PC-9 (cell line): ENCODE measurements at places on chromosomes 7 and 10. TPM values are rescaled to one million over a fixed set of nuclear protein-coding genes. Genes with fewer than 3 reads are reported as not detected.

DNA sequence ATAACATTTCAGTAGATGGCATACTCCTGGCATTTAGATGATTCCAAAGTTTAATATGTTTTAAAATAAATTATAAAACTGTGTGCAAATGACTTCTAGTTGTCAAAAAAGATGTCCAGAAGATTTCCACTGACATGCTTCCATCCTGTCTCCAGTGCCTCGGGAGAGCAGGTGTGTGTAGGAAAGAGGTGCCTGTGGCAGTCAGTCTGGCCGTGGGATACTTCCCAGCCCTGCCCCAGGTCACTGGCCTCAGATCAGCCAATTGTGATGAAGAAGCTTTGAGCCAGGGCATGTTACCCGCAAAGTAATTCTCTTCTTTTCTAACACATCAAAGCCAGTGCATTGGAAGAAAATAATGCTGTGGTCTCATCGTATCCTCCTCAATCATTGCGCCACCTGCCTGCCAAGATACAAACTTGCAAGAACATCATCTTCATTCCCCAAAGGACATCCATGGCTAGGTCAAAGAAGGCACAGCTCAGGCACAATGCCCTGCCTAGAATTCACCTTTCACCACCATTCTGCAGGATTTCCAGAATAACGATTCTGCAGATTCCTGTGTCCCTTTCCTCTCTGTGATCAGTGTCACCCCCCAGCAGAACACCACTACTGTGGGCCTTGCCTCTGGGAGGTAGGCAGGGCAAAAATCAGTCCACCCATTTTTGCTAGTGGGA is 6.3 kb upstream of the KCNMA1 start:
- H3K4me3 ChIP-seq = no peak overlapping the region
- H3K27ac ChIP-seq = no peak overlapping the region
- peaks cover 20% of the 10 kb centered on the region for H3K4me1 ChIP-seq
- H3K36me3 ChIP-seq = no peaks in the 10 kb centered on the region

DNA sequence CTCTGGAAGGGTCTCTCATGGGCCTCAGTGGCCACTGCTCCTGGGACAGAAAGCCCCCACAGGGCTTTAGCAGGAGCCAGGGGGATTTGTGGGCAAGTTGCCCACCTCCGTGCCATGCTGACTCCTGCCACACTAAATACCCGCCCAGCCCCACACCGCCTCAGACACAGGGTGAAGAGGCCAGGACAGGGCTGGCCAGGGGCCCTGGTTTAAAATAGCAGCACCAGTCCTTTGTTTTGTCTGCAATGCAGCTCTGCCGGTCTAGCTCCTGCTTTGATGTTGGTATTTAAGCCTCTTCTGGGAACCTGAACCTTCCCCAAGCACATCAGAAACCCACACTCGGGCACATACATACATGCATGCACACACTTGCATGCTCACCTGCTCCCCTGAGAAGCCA is 14.4 kb upstream of the TNRC18 start:
- H3K27me3 ChIP-seq = no peaks in the 10 kb centered on the region
- 0 out of 2 replicates have a peak, but pooled peaks cover 4% of the 10 kb centered on the region for H3K36me3 ChIP-seq

GRCh38 chr7:77657427-77658224 is 38.6 kb upstream of the RSBN1L start:
- peak; percentile 50 for DNase-seq
- H3K4me3 ChIP-seq = no peak overlapping the region
- no peaks in the 10 kb centered on the region for H3K27me3 ChIP-seq
- H3K4me1 ChIP-seq = no peaks in the 10 kb centered on the region
- H3K36me3 ChIP-seq = peaks cover 4% of the 10 kb centered on the region; the same call in 1 of the 2 replicates

GRCh38 chr10:67780759-67781538 is 57.0 kb downstream of the DNAJC12 start:
- no peaks in the 10 kb centered on the region for H3K27me3 ChIP-seq
- no peak for DNase-seq
- H3K27ac ChIP-seq = no peak overlapping the region
- no peaks in the 10 kb centered on the region for H3K36me3 ChIP-seq

GRCh38 chr10:69855346-69856111 is 53.8 kb downstream of the COL13A1 start:
- peaks cover 13% of the 10 kb centered on the region; the same call in 1 of the 2 replicates for H3K4me1 ChIP-seq
- no peaks in the 10 kb centered on the region for H3K36me3 ChIP-seq
- H3K27me3 ChIP-seq = no peaks in the 10 kb centered on the region
- no peak for DNase-seq

DNA sequence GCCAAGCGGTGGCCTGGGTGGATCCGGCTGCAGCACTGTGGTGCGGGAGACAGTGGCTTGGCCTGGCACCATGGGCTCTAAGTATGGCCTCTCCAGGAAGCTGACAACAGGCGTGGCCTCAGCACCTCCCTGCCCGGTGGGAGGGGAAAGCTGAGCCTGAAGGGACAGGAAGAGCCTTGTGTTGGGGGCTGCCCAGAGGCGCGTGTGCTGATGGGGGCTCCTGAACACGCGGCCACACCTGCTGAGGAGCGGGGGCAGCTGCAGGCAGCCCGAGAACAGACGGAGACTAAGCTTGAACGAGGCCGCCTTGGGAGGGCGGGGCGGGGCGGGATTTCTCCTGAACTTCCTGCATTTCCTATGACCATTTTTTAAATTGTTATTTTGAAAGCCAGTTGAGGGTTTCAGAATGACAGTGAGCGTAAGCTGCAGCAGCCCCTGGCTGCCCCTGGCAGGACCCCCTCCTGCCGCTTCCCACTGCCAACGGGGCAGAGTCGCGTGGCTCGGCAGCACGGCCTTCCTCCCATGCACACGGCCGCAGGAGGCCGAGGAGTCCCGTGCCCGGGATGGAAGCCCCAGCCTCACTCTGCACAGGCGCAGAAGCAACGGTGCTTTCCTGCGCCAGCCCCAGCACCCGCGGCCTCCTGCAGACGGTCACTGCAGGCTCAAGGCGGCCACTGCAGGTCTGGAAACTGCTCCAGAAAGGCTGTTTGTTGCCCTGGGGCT is 43.2 kb downstream of the DPYSL4 start:
- H3K27ac ChIP-seq = no peak overlapping the region
- no peaks in the 10 kb centered on the region for H3K4me1 ChIP-seq
- no peak for DNase-seq
- no peaks in the 10 kb centered on the region for H3K27me3 ChIP-seq

GRCh38 chr7:105219771-105220160 is 169.0 kb downstream of the SRPK2 start:
- H3K4me3 ChIP-seq = no peak overlapping the region
- peaks cover 42% of the 10 kb centered on the region for H3K4me1 ChIP-seq
- no peaks in the 10 kb centered on the region for H3K36me3 ChIP-seq
- peak; percentile 96 for DNase-seq
- H3K27ac ChIP-seq = peak overlapping the region; percentile 80
- H3K27me3 ChIP-seq = no peaks in the 10 kb centered on the region

DNA sequence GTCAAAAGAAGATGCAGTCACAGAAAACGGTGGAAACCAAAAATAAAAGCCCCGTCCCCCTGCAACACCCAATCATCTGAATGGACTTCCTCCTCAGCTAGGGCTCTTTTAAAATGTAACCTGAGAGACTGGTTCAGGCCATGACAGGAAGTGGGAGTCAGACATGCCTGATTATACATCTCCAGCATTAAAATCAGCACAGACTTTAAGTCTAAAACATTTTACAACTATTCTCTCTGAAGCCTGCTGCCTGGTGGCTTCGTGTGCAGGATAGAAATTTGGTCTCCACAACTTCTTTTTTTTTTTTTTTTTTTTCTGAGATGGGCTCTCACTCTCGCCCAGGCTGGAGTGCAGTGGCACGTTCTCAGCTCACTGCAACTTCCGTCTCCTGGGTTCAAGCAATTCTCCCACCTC is 30.3 kb downstream of the HACD1 start:
- no peak for DNase-seq
- no peaks in the 10 kb centered on the region for H3K36me3 ChIP-seq
- no peak overlapping the region for H3K4me3 ChIP-seq
- H3K27me3 ChIP-seq = no peaks in the 10 kb centered on the region
- no peaks in the 10 kb centered on the region for H3K4me1 ChIP-seq
- no peak overlapping the region for H3K27ac ChIP-seq

GRCh38 chr10:70540789-70541360 is 61.7 kb downstream of the PRF1 start:
- no peaks in the 10 kb centered on the region for H3K4me1 ChIP-seq
- no peak for DNase-seq
- H3K4me3 ChIP-seq = no peak overlapping the region
- H3K27ac ChIP-seq = no peak overlapping the region

DNA sequence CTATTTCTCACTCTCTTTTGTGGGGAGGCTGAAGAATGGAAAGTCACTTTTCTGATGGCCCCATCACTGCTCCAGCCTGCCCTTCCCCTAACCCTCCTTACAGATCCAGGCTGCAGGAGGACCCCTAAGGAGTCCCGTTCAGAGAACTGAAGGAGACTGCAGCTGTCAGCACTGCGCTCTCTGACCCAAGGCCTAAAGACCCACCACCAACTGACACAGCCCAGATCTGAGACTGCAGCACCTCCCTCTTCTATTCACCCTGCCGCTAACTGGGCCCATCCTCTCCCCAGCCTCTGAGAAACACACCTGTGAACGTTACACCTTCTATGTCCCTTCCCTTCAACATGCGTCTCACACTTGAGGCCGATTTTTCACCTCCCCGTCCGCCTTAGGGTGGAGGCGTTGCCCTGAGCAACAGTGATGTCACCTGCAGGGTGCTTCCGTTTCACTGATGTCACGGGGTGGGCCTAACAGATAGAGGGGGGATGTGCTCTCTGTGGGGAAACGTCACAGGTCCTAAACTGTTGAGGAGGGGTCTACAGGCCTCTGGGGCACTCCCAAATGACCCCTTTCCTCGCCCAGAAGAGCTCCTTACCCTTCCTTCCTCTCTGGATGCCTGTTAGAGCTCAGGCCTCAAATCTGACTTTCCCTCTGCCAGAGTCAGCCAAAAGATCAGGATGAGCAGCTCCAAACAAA is 5.1 kb downstream of the ITPRIP start:
- peaks cover 84% of the 10 kb centered on the region for H3K4me1 ChIP-seq
- H3K36me3 ChIP-seq = no peaks in the 10 kb centered on the region
- H3K4me3 ChIP-seq = no peak overlapping the region
- DNase-seq = no peak
- H3K27me3 ChIP-seq = no peaks in the 10 kb centered on the region

DNA sequence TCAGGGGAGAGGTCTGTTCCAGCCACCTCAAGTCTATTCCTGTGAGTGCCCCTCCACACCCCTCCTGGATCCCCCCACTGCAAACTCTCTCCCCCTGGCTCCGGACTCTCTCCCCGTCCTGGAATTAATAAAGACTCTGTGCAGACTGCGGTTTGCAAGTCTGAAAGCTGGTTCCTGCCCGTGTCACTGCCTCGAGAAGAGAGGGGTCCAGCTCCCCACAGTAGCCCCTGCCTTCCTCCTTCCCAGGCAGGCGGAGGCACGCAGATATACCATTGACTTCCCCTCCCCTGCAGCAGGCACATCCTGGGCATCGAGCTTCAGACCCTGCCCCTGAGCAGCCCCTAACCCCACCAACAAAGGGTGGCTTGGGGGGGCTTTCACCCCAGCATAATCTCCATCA is 2.2 kb upstream of the ELN start:
- peaks cover 12% of the 10 kb centered on the region; the same call in 1 of the 2 replicates for H3K27me3 ChIP-seq
- H3K27ac ChIP-seq = no peak overlapping the region
- H3K36me3 ChIP-seq = no peaks in the 10 kb centered on the region
- peaks cover 12% of the 10 kb centered on the region for H3K4me1 ChIP-seq

DNA sequence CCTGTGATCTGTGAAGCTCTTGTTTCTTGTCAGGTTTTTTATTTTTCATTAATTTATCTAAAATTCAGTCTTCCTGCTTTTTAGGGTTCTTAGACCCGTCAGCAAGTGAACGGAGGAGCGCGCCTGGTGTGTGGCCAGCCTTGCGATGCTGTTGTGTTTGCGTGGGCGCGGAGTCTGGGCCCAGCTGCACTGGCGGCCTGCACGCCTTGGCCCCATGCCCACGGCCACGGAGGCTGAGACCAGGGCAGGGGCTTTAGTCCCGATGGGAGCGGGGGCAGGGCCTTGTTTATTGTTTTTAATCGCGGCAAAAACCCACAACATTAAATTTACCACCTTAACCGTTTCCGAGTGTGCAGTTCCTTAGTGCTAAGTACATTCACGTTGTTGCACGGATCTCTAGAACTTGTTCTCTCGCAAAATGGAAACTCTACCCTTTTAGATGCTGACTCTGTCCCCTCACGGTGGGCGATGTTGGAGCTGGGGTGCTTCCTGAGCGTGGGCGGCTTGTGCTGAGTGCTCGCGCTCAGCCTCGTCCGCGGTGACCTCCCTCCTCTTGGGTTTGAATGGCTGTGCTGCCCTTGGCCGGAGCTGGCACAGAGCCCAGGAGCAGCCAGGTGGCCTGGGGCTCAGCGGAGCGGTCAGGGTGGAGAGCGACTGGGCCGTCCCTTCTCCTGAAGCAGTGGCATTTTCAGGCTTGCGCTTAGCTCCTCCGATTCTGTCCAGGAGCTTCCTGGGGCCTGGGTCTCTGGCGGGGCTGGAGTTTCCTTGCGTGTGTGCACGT is 69.1 kb downstream of the INPP5A start:
- no peaks in the 10 kb centered on the region for H3K27me3 ChIP-seq
- no peaks in the 10 kb centered on the region for H3K36me3 ChIP-seq
- no peak overlapping the region for H3K27ac ChIP-seq
- no peak overlapping the region for H3K4me3 ChIP-seq
- no peak for DNase-seq
- H3K4me1 ChIP-seq = no peaks in the 10 kb centered on the region

GRCh38 chr7:155578016-155578415 is 31.7 kb upstream of the CNPY1 start:
- H3K27ac ChIP-seq = no peak overlapping the region
- no peak overlapping the region for H3K4me3 ChIP-seq
- peaks cover 90% of the 10 kb centered on the region for H3K27me3 ChIP-seq
- DNase-seq = no peak

GRCh38 chr7:95772771-95773581 is 622 bp downstream of the DYNC1I1 start:
- no peaks in the 10 kb centered on the region for H3K4me1 ChIP-seq
- H3K4me3 ChIP-seq = peak overlapping the region; percentile 73
- no peak overlapping the region for H3K27ac ChIP-seq
- no peak for DNase-seq
- no peaks in the 10 kb centered on the region for H3K27me3 ChIP-seq
- H3K36me3 ChIP-seq = no peaks in the 10 kb centered on the region

GRCh38 chr10:6999232-6999925 is 411.5 kb downstream of the SFMBT2 start:
- H3K4me3 ChIP-seq = no peak overlapping the region
- DNase-seq = no peak
- H3K36me3 ChIP-seq = no peaks in the 10 kb centered on the region
- no peak overlapping the region for H3K27ac ChIP-seq
- H3K4me1 ChIP-seq = no peaks in the 10 kb centered on the region

The NUTM2E gene
- total RNA-seq = 0.70 and 0.88 TPM in 2 replicates

The STEAP1B gene
- 0.35 TPM in 2 replicates for total RNA-seq

The RTKN2 gene
- 16.1 and 18.5 TPM in 2 replicates for total RNA-seq

The FAM25C gene
- not detected in 2 replicates for total RNA-seq

The NCF1 gene
- 0.38 and 0.41 TPM in 2 replicates for total RNA-seq

The DBF4 gene
- total RNA-seq = 47.9 and 52.7 TPM in 2 replicates

The ACHE gene
- 0.28 and 0.35 TPM in 2 replicates for total RNA-seq
